ENCODE measurements at places on chromosomes 2 and 18.

- peak; percentile 79 for DNase-seq
Observed at GRCh38 chr2:181810823-181811695, 80.5 kb upstream of the ITPRID2 start.

DNA sequence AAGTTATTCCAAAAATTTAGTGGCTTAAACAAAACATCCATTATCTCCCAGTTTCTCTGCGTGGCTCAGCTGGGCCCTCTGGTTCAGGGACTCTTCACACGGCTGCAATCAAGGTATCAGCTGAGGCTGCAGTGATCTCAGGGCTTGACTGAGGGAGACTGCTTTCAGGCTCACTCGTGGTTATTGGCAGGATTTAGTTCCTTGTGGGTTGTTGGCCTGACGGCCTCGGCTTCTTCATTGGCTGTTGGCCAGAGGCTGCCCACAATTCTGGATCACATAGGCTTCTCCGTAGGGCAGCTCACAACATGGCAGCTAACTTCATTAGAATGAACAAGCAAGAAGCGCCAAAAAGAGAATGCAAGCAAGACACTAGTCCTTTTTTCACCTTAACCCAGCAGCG is 90.1 kb downstream of the ABI2 start:
- no peak for DNase-seq

DNA sequence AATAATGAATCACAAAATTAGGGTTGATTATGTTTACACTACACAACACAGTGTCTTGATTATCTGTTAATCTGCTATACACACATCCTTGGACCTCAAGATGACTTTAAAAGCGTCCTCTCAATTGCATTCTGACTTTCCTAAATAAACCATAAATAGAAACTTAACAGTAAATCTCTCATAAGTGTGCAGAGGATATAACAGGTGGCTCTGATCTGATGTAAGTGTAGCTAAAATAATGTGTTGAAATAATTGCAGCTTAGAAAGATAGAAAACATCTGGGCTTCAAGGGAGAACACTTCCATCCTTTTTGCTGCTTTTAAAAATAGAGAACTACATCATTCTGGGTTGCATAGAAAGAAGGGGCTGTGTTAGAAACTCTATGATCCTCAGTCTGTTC is 78.4 kb upstream of the EFEMP1 start:
- no peak for DNase-seq

DNA sequence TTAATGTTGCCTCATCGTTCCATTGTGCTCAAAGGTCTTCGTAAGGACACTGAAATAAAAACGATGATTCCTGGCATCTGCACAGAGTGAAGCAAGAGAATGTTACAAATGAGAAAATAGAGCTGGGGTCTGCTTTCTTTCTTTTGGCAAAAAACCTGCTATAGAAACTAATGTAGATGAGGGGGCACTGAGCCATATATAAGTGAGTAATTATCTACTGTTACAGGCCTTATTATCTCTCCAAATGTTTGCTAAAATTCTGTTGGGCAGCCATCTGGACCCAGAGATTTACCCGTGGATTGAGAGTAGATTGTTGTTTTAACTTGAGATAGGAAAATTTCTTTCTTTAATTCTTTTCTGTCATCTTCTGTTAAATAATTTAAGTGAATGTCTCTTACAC is 472.5 kb upstream of the PIK3C3 start:
- no peak for DNase-seq

GRCh38 chr2:218290316-218291261 is 1.7 kb downstream of the TMBIM1 start:
- DNase-seq: no peak

DNA sequence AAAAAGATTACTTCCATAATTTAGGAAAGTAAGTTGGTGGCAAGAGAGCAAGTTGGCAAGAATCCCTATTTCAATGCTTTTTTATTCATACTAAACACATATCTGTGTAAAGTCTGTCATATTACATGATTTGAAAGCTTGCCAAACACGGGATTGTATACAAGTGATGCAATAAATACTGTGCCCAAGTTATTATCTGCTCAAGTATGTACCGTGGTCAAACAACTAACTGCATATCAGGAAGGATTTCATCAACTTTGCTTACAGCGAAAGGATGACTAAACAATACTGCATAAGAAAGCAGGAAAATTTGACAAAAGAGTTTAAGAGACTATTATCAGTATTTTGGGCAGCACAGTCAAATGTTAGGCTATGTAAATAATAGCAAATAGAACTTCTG is 69.6 kb upstream of the SCN1A start:
- no peak for DNase-seq
